Kidney (tissue), 22 donors: ENCODE measurements at places on chromosomes 2 and 18. TPM values are rescaled to one million over a fixed set of nuclear protein-coding genes. Genes with fewer than 3 reads are reported as not detected.

TWIST2 gene
- polyA plus RNA-seq = 0.56 TPM

ZNF24 gene
- 14.3 TPM for polyA plus RNA-seq

MYO7B gene
- 22.2 TPM for polyA plus RNA-seq

LGALSL gene
- polyA plus RNA-seq = 16.2 TPM

HMSD gene
- polyA plus RNA-seq = not detected

VAMP5 gene
- polyA plus RNA-seq = 145 TPM

AMER3 gene
- polyA plus RNA-seq = not detected

RMND5A gene
- polyA plus RNA-seq = 13.9 TPM

FOXI3 gene
- polyA plus RNA-seq = not detected

PXDN gene
- polyA plus RNA-seq = 4.7 TPM

LOXHD1 gene
- polyA plus RNA-seq = not detected

ITGB1BP1 gene
- polyA plus RNA-seq = 164 TPM

KCNG2 gene
- not detected for polyA plus RNA-seq

FAM110C gene
- polyA plus RNA-seq = 8.3 TPM

PAX8 gene
- 199 TPM for polyA plus RNA-seq

ABCB11 gene
- polyA plus RNA-seq = not detected

CACNB4 gene
- 1.3 TPM for polyA plus RNA-seq

LHCGR gene
- not detected for polyA plus RNA-seq

ALKAL2 gene
- polyA plus RNA-seq = 8.0 TPM

GAL3ST2 gene
- 0.39 TPM for polyA plus RNA-seq
